ENCODE measurements at places on chromosomes 16 and 17. TPM values are rescaled to one million over a fixed set of nuclear protein-coding genes. Genes with fewer than 3 reads are reported as not detected.
A peak's percentile ranks its signal among the peaks of the same experiment; 100 is the strongest.

Gene MPO
- total RNA-seq: 0.47 TPM

DNA sequence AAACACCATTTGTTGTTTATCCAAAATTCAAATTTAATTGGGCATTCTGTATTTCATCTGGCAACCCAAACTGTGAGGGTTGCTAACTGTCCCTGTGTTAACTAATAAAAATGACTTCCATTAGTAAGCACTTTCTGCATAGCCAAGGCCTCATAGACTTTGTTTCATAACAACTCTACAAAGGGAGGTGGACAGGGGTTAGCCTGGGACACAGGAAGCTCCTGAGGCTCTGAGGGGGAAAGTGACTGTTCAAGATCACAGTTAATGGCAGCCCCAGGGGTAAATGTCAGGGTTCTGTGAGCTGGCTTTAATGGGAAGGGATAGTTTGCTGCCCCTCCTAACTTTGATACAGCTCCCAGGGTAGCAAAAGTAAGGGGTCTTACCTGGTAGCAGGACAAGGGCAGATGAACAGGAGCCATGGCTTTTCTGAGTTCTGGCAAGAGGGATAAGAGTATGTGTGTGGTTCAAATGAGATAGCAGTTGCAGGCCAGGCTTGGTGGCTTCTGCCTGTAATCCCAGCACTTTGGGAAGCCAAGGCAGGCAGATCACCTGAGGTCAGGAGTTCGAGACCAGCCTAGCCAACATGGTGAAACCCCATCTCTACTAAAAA, 2.2 kb downstream of the HEATR9 start:
- no peak for DNase-seq
- no peaks in the 10 kb centered on the region for H3K4me1 ChIP-seq
- no peaks in the 10 kb centered on the region for H3K27me3 ChIP-seq

DNA sequence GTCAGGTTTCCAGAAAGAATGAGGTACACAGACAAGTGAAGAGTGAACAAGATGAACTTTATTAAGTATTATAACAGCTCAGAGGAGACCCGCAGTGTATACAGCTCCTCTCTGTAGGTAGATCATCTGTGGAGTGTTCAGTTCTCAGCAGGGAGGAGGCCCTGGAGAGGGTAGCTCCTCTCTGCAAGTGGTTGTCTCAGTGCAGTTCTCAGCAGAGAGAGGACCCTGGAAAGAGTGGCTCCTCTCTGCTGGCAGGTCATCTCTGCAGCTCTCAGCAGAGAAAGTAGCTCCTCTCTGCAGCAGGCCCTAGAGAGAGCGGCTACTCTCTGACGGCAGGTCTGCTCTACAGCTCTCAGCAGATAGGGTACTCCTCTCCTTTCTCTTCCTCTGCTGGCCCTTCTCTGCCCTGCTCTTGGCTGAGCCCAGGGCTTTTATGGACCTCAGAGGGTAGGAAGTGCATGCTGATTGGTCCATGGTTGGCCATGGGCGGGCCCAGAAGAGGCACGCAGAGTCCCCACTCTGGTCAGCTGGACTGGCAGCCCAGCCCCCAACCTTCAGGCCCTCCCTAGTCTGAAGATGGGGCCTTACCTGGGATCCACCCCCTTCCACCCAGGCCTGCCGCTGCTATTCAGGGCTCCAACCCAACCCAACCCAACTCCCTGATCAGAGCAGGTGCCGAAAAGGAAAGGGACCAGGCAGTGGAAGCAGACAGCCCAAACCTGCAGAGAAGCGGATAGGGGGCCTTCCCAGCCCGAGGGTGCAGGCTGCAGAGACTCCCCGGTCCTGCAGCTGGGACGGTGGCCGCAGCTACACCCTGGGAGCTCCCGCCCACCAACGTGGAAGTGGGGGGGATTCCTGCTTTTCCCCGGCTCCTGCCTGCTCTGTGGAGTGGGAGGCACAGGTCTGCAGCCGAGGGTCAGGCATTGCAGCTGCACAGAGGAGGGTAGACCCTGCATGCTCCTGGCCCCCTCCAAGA, 18.5 kb upstream of the DNAJA2 start:
- H3K27me3 ChIP-seq: no peaks in the 10 kb centered on the region
- DNase-seq: no peak
- H3K36me3 ChIP-seq: no peaks in the 10 kb centered on the region

GRCh38 chr16:17345043-17345442, 125.7 kb downstream of the XYLT1 start:
- H3K27ac ChIP-seq: no peak overlapping the region
- no peak for DNase-seq
- no peaks in the 10 kb centered on the region for H3K27me3 ChIP-seq

DNA sequence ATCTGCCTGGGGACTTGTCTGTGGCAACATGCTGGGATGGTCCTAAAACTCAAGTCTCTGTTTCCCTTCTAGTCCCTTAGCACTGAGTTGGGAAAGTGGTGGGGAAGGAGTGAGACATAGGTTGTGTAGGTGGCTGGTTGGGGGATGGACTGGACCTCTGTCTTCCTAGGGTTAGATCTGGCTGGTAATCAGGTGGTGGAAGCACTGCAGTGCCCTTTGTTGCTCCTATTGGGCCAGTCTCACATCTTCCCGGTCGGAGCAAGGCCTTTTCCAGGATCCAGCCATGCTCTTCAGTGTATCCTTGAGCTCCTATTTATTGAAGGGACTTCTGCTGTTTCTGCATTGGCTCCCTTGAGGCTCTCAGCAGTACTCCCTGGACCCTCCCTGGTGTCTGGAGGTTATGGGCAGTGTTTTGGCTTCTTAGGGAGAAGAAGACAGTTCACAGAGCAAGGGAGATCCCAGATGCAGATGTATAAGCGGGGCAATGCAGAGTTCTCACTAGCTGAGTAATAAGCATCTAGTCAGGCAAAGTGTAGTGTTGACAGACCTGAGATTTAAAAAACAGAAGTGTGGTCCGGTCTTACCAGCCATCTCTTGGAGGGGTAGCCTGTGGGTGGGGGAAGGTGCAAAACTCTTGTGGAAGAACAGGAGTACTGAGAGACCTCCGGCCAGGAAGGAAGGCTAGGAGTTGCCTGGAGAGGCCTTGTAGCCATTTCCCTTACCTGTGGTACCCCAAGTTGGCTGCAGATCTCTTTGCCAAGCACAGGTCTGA, 1.3 kb upstream of the NUTF2 start:
- DNase-seq: no peak
- H3K4me1 ChIP-seq: peaks cover 40% of the 10 kb centered on the region
- H3K4me3 ChIP-seq: peak overlapping the region; percentile 79
- H3K27me3 ChIP-seq: no peaks in the 10 kb centered on the region
- peak overlapping the region; percentile 91 for H3K27ac ChIP-seq
- H3K36me3 ChIP-seq: no peaks in the 10 kb centered on the region

GRCh38 chr16:87361916-87362619, 21.5 kb downstream of the FBXO31 start:
- no peaks in the 10 kb centered on the region for H3K27me3 ChIP-seq
- H3K4me1 ChIP-seq: no peaks in the 10 kb centered on the region
- no peak overlapping the region for H3K4me3 ChIP-seq
- DNase-seq: no peak

DNA sequence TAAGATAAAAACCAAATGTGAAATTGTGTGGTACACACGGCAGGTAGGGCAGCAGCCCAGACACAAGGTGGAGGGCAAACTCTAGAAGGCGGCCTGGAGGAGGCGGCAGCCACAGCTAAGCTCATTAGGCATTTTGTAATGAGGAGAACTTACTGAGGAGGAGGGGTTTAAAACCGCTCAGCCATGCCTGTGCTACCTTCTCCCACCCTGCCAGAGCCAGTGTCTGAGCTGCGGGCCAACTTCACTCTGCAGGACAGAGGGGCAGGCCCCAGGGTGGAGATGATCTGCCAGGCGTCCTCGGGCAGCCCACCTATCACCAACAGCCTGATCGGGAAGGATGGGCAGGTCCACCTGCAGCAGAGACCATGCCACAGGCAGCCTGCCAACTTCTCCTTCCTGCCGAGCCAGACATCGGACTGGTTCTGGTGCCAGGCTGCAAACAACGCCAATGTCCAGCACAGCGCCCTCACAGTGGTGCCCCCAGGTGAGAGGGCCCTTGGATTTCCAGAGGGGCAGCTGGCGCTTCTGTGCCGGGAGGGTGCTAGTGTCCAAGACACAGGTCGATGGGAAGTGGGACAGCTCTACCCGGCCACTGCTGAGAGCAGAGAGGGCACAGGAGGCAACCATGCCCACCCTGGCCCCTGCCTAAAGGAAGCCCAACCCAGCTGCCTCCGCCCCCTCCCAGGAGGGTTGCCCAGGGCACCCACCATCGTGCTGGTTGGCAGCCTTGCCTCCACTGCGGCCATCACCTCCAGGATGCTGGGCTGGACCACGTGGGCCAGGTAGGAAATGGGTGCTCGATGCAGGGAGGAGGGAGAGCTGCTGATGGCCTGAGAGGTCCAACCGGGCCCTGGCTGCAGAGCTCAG, 4.3 kb upstream of the SYNGR2 start:
- no peaks in the 10 kb centered on the region for H3K4me1 ChIP-seq
- no peak overlapping the region for H3K27ac ChIP-seq
- no peaks in the 10 kb centered on the region for H3K27me3 ChIP-seq
- no peak overlapping the region for H3K4me3 ChIP-seq
- H3K36me3 ChIP-seq: no peaks in the 10 kb centered on the region

DNA sequence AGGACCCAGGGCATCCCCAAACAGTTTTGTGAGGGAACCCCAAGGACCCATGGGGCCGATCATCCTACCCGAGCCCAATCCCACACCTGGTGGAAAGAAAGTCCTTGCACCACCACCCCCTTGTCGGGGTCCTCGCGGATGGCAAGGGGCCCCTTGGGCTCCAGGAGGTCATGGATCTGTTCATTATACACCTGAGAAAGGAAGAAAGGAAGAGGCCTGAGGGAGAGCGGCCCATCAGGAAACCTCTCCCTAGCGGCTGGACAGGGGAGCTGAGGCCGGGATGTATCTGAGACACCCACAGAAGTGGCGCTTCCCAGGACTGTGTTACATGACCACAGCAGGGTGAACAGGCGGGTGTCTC, 12.8 kb downstream of the KIF18B start:
- H3K27ac ChIP-seq: no peak overlapping the region
- H3K27me3 ChIP-seq: no peaks in the 10 kb centered on the region
- no peaks in the 10 kb centered on the region for H3K36me3 ChIP-seq
- no peak overlapping the region for H3K4me3 ChIP-seq
- no peak for DNase-seq

DNA sequence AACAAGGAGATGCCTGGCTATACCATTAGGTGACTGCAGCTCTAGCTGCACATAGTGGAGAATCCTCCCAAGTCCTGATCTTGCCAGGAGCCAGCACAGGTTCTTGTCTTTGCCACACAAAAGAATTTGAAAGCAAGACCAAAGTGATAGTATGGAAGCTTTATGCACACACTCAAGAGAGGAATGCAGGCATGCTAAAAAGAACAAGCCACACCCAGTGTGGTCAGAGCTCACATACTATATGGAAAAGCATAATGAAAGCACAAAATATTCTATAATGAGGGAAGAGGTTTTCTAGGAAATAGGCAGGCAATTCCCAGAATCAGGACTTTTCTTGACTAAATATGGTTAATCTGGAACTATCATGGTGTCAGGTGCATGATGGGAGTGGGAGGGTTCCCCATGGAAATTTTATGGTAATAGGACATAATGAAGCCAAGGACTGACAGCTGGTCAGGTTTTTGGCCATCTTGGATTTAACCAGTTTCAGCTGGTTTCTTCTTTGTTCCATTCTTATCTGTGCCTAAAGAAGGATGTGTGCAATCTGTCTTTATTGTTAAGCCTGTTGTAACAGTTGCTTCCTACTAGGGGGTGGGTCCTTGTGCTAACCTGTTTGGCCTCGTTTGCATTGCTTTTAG, 171.6 kb downstream of the ZNF18 start:
- DNase-seq: no peak
- no peak overlapping the region for H3K27ac ChIP-seq
- H3K36me3 ChIP-seq: no peaks in the 10 kb centered on the region
- H3K4me3 ChIP-seq: no peak overlapping the region
- no peaks in the 10 kb centered on the region for H3K4me1 ChIP-seq

DNA sequence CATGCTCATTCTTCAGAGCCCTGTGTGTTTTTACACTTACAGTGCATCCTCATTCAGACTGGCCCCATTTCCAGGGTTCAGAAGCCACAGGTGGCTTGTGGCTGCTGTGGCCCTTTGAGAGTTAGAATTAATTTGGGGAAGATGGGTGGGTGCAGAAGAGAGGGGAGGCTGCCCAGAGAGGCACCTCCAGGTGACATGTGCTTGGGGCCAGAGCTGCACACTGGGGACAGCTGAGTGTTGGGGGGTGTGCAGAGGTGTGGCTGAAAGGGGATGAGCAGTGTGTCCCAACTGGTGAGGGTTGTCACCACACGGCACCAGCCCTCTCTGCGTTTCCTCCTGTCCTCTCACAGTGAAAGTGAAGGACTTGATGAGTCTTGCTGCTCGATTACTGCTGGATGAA, 6.9 kb upstream of the EIF1 start:
- no peaks in the 10 kb centered on the region for H3K36me3 ChIP-seq
- no peak for DNase-seq
- H3K27ac ChIP-seq: no peak overlapping the region
- no peaks in the 10 kb centered on the region for H3K27me3 ChIP-seq
- no peak overlapping the region for H3K4me3 ChIP-seq
- H3K4me1 ChIP-seq: no peaks in the 10 kb centered on the region
